ENCODE measurements at places on chromosomes 3 and 15. TPM values are rescaled to one million over a fixed set of nuclear protein-coding genes. Genes with fewer than 3 reads are reported as not detected.

The CKMT1B gene
- total RNA-seq, result not detected

The GNAT1 gene
- not detected for total RNA-seq

DNA sequence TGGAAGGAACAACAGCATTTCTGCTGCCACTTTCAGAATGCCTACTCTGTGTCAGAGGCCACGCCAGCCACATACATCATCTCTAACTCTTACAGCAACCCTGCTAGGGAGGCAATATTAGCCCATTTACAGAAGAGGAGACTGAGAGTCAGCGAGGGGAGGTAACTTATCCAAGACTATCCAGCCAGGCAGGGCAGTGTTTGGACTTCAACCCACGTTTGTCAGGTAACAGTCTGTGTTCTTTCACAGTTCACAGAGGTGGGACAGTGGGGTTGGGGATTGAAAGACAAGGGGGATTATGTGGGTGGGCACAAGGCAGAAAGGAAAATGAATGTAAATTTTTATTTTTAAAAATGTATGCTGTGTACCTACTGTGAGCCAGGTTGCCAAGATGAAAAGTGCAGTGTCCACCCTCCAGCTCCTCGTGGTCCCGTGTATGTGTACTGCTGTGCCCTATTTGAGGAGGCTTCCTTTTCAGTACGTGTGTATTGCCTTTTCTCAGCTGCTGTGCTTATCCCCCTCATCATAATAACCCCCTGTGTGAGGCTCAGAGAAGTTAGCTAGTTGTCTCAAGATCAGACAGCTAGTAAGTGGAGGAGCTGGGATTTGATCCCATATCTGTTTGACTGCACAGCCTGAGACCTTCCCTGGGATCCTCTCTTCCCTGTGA lies 16.5 kb upstream of the ATP2B2 start:
- H3K27me3 ChIP-seq, result no peaks in the 10 kb centered on the region
- H3K27ac ChIP-seq, result no peak overlapping the region
- DNase-seq, result no peak
- no peaks in the 10 kb centered on the region for H3K36me3 ChIP-seq

DNA sequence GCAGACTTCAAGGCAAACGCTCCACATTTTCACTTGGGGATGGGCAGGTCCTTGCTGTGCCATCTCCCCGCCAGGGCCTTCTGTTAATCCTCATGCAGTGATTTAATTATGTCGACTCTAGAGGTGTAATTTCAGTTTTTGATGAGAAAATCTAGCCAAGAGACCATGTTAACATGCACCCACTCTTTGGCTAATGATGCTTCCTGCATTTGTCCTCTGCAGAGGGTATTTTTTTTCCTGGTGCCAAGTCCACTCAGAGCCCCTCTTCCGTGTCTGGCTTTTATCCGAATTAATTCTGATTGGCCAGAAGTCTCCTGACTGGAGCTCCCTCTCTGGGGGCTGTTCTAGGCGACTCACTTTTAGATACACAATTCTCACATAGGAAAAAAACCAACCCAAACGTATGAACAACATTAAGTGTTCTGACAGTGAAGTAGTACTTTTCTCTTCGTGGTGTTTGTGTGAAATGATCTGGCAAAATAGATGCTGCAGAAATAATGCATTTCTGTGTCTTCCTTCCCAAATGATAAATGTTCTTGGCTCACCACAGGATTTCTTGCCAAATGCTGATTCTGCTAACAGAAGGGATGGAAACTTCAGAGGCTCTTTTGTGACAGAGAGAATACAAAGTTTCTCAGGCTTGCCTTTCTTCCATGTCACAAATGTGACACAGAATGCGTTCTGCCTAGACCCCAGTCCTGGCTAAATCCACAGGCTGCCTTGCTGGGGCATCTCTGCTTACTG lies 190.0 kb downstream of the CACNA2D3 start:
- H3K4me1 ChIP-seq, result no peaks in the 10 kb centered on the region
- no peak for DNase-seq
- no peaks in the 10 kb centered on the region for H3K36me3 ChIP-seq
- no peak overlapping the region for H3K27ac ChIP-seq
- no peaks in the 10 kb centered on the region for H3K27me3 ChIP-seq

The UQCC5 gene
- total RNA-seq, result 14.9 TPM

The GOLGA6B gene
- total RNA-seq, result not detected

The MCF2L2 gene
- total RNA-seq, result 2.0 TPM

DNA sequence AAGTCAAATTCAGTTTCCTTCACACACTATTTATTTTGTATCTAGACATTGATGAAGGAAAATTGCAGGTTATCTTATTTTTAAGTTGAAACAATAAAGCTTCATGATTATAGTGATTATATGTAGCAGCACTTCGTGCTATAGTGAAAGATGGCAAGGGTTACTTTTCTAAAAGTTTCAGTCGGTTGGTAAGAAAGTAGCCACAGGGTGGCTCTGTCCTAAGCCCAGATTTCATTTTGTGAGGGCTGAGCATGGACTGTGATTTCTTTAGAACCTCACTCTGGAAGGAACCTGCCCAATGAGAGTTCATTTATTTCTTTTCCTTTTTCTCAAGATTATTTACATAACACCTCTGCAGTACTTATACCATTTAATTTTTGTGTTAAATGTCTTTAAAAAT lies 66.5 kb downstream of the NME9 start:
- H3K4me1 ChIP-seq, result no peaks in the 10 kb centered on the region
- no peak overlapping the region for H3K27ac ChIP-seq
- H3K27me3 ChIP-seq, result no peaks in the 10 kb centered on the region
- H3K4me3 ChIP-seq, result no peak overlapping the region

DNA sequence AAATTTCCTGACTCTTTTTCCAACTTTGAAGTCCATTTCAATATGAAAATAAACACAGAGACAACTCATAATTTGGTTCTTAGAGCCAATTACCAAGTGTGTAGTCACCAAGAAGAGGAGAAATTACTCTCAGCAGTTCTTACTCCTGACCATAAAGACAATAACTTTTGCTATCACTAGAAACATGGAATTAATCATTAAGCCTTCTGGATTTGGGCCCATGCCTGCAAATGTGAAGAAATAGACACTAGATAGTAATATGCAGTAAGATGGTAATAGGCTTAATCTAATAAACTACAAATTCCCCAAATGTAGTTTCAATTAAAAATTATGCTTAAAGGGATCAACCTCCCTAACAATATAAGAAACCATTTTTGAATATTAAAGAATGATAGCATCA lies 185.1 kb upstream of the AGTR1 start:
- no peak for DNase-seq
- no peaks in the 10 kb centered on the region for H3K27me3 ChIP-seq
- no peaks in the 10 kb centered on the region for H3K36me3 ChIP-seq
- H3K27ac ChIP-seq, result no peak overlapping the region
- no peaks in the 10 kb centered on the region for H3K4me1 ChIP-seq
- no peak overlapping the region for H3K4me3 ChIP-seq

GRCh38 chr15:62165104-62165792 lies at the start of gene C2CD4B:
TSS of gene C2CD4B (minus strand) at chr15:62165285. CDS start at chr15:62164984, 301 bp downstream.
- no peak within 1 kb of the TSS for H3K27ac ChIP-seq
- no peaks in the 10 kb centered on the region for H3K36me3 ChIP-seq
- peaks cover 66% of the 10 kb centered on the region for H3K27me3 ChIP-seq
- peak within 1 kb of the TSS; percentile 26 for H3K4me3 ChIP-seq
- no peak for DNase-seq

GRCh38 chr15:45776772-45777171 lies 141.9 kb downstream of the SQOR start:
- H3K27ac ChIP-seq, result no peak overlapping the region
- H3K27me3 ChIP-seq, result no peaks in the 10 kb centered on the region
- no peak overlapping the region for H3K4me3 ChIP-seq
- H3K4me1 ChIP-seq, result no peaks in the 10 kb centered on the region
- no peak for DNase-seq
- no peaks in the 10 kb centered on the region for H3K36me3 ChIP-seq

The SERINC4 gene
- not detected for total RNA-seq

- no peaks in the 10 kb centered on the region for H3K4me1 ChIP-seq
- no peaks in the 10 kb centered on the region for H3K27me3 ChIP-seq
- no peak overlapping the region for H3K27ac ChIP-seq
- DNase-seq, result no peak
Observed at GRCh38 chr3:163919154-163919553, 1159.1 kb downstream of the SI start.

The ZBED2 gene
- total RNA-seq, result not detected

DNA sequence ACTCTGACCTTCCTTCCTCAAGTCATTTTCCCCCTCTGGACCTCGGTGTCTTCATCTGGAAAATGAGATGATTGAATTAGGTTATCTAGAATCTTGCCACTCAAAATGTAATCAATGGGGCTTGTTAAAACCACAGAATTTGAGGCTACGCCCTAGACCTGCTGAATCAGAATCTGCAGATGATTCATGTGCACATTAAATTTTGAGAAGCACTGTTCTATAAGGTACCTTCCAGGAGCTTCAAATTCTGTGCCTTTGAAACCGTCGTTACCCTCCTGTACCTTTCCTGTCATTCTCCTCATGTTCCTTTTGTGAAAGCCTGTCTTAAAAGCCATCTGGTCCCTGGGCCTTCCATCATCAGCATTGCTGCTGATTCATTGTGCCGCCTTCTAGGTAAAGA lies 172.4 kb upstream of the TOPAZ1 start:
- H3K4me1 ChIP-seq, result no peaks in the 10 kb centered on the region
- no peaks in the 10 kb centered on the region for H3K36me3 ChIP-seq
- H3K4me3 ChIP-seq, result no peak overlapping the region
- no peak for DNase-seq

The SLC35A5 gene
- 30.4 TPM for total RNA-seq
